ENCODE measurements at places on chromosomes 5 and 9. TPM values are rescaled to one million over a fixed set of nuclear protein-coding genes. Genes with fewer than 3 reads are reported as not detected.

DNA sequence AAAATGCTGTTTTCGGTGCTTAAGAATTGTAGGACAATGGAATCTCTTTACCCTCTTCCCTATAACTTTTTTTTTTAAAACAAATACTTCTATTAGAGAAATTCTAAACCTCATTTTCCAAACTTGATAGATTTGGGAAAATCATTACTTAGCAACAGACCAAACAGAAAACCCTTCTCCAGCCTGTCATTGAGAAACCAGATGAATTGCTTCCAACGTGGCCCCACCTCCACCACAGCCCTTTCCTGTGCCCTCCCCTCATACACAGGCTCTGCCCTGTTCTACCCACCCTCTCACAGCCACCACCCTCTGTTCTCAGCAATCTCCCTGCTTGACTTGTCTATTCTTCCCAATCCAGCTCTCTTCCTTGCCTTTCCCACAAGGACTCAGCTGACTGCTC lies 221.2 kb downstream of the DMRT2 start:
- DNase-seq, result no peak

DNA sequence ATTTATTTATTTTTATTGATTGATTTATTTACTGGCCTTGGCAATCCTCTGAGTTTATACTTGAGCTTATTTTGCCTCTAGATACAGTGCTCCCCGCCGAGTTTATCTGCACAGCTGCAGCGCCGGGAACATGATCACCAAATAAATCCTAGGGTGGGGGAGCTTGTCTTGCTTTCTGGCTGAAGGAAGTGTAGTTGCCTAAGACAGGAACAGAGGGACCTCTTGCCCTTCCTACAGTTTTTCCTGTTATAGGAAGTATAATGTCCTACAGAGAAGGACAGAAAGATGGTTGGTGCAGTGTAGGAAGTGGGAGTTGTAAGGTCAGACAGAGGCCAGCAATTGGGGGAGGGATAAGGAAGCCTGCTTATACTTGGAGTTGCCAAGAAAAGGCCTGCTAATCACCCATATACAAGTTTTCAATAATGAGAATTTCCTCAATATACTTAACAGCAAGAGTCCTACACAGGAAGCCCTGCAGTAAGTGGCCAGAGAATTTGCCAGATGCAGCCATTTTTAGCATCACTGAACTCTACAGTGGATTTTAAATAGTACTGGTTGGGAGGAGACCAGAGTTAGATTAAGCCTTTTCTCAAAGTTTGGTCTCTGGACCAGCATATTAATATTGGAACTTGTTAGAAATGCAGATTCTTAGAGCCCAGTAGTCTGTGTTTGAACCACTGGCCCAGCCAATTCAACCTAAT lies 7.7 kb downstream of the AOPEP start:
- no peak for DNase-seq

DNA sequence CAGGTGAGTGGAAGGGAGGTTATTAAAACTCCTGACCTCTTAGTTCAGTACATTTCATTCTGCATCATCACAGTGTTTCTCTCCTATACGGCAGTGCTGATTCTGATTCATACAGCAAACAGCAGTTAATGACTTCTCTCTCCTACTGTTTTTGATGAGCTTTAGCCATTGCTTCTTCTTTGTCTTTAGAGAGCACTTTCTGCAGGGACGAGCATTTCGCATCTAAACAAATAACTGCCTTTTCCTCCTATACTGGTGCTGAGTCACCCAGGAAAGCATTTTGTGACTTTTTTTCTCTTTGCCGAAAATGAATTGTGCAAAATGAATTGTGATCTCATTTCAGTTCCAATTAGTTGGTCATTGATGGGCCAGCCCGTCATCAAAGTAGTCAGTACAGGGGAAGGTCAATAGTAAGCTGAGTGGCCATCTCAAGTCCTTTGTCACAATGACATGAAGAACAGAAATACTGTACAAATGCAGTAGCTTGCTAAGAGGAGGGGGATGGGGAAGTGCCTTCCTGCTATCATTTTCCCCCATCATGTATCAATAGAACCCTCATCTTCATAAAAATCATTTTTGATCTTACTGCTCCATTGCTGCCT lies 98.5 kb downstream of the INSYN2B start:
- DNase-seq, result no peak

GRCh38 chr9:128201441-128202369 lies 1.5 kb upstream of the DNM1 start:
- no peak for DNase-seq

GRCh38 chr5:174601946-174602345 lies 122.4 kb upstream of the MSX2 start:
- DNase-seq, result no peak

GRCh38 chr5:122478741-122479442 lies 166.9 kb downstream of the SNCAIP start:
- DNase-seq, result no peak

DNA sequence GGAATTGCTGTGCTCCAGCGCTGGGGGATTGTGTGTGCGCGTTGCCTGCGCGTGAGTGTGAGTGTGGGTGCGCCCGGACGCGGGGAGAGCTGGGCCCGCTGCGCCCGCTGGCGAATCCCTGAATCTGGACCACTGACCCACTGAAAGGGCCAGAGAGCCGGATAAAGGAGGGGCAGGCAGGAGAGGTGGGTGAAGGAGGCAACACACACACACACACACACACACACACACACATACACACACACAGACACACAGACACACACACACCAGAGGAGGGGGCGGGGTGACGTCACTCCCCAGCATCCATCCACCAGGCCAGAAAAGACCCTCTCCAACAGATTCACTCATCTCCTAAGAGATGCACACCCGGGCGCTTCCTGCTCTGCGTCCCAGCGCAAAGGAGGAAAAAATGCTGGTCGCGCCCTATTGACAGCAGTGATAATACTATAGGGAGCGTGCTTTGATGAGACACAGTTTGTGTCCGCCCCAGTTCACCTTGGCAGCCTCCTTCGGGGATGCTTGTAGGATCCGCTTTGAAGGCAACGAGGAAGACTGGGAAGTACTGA lies 1059.1 kb upstream of the DMAC1 start:
- DNase-seq, result no peak

GRCh38 chr5:36756848-36757247 lies 119.7 kb upstream of the NIPBL start:
- no peak for DNase-seq

GRCh38 chr9:128790536-128790935 lies 3.5 kb downstream of the TBC1D13 start:
- DNase-seq, result no peak

DNA sequence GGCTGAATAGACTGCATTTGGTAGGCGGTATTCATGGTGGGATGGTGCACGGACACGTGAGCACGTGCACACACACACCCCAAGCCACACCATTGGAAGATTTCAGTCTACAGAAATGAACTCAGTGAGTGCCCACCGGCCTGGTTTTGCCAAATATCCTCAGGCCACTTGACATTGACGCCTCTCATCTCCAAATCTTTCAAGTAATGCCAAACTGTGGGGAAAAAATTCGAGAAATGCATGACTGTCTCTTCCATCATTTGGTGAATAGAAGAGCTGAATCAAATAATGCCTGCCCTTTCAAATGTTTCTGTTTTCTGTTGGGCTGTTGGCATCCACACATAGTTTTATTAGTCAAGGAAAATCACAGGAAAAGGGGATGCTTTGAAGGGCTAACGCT lies 182.3 kb upstream of the EFNA5 start:
- no peak for DNase-seq

GRCh38 chr5:107289030-107289714 lies 381.6 kb downstream of the EFNA5 start:
- no peak for DNase-seq

Gene SLC45A2
- total RNA-seq, result not detected

Gene ANKRD34B
- not detected for total RNA-seq

Gene PDZD2
- not detected for total RNA-seq

Gene HARS2
- total RNA-seq, result 31.2 TPM

Gene PCDHA13
- not detected for total RNA-seq

Gene CTXN3
- total RNA-seq, result not detected

Gene PCSK5
- total RNA-seq, result 3.7 TPM

Gene BTF3
- 913 TPM for total RNA-seq
